Dermis blood vessel endothelial cell (primary cell): ENCODE measurements at places on chromosomes 13 and 19. TPM values are rescaled to one million over a fixed set of nuclear protein-coding genes. Genes with fewer than 3 reads are reported as not detected.

The RGL3 gene
- total RNA-seq: 2.1 and 4.3 TPM in 2 replicates

The SYCN gene
- total RNA-seq: not detected in 2 replicates

The AP1M1 gene
- total RNA-seq: 65.9 and 108 TPM in 2 replicates

The ZNF226 gene
- total RNA-seq: 11.4 and 19.2 TPM in 2 replicates

The C19orf67 gene
- not detected in 2 replicates for total RNA-seq

The LGI4 gene
- total RNA-seq: 0.34 TPM in 1 of 2 replicates, not detected in the other

The MAP4K1 gene
- total RNA-seq: 0.09 TPM in 1 of 2 replicates, not detected in the other

The CEACAM16 gene
- total RNA-seq: 0.17 TPM in 1 of 2 replicates, not detected in the other

The NLRP9 gene
- total RNA-seq: not detected in 2 replicates

The ZNF440 gene
- total RNA-seq: 9.0 and 12.4 TPM in 2 replicates

The WDR62 gene
- 2.2 and 8.0 TPM in 2 replicates for total RNA-seq

The BAX gene
- total RNA-seq: 96.8 and 134 TPM in 2 replicates

The TEX30 gene
- 23.9 and 35.7 TPM in 2 replicates for total RNA-seq

The SCGB2B2 gene
- total RNA-seq: not detected in 2 replicates

The ELAVL3 gene
- total RNA-seq: not detected in 2 replicates

The PROZ gene
- total RNA-seq: 0.17 TPM in 1 of 2 replicates, not detected in the other

The ZNF43 gene
- total RNA-seq: 10.7 and 12.1 TPM in 2 replicates

The ADM5 gene
- total RNA-seq: 0.70 and 1.5 TPM in 2 replicates

The TMEM238 gene
- total RNA-seq: 0.34 and 1.0 TPM in 2 replicates

The DZIP1 gene
- 4.0 and 5.3 TPM in 2 replicates for total RNA-seq

The FGF21 gene
- not detected in 2 replicates for total RNA-seq

The KIR2DL4 gene
- not detected in 2 replicates for total RNA-seq

The IL12RB1 gene
- 0.34 and 0.74 TPM in 2 replicates for total RNA-seq

The LGALS14 gene
- total RNA-seq: not detected in 2 replicates

The ZNF677 gene
- total RNA-seq: 15.8 and 19.9 TPM in 2 replicates

The ZBTB32 gene
- total RNA-seq: not detected in 2 replicates

The ZNF709 gene
- total RNA-seq: 3.5 and 5.8 TPM in 2 replicates

The TSSK6 gene
- total RNA-seq: 0.68 and 1.4 TPM in 2 replicates

The ALG11 gene
- total RNA-seq: 20.3 and 31.5 TPM in 2 replicates

The ZNF560 gene
- total RNA-seq: 0.14 and 0.68 TPM in 2 replicates

The CCNE1 gene
- 5.3 and 8.1 TPM in 2 replicates for total RNA-seq

The TEKTIP1 gene
- total RNA-seq: not detected in 2 replicates

The CHST8 gene
- 0.09 TPM in 1 of 2 replicates, not detected in the other for total RNA-seq

The MUC16 gene
- total RNA-seq: under 0.01 TPM in 1 of 2 replicates, not detected in the other

The LGALS7B gene
- 1.4 TPM in 1 of 2 replicates, not detected in the other for total RNA-seq

The MCF2L gene
- 7.8 and 51.4 TPM in 2 replicates for total RNA-seq

The LPAR6 gene
- 42.5 and 66.2 TPM in 2 replicates for total RNA-seq

The C1QTNF9B gene
- not detected in 2 replicates for total RNA-seq

The MYH14 gene
- total RNA-seq: 0.17 and 0.28 TPM in 2 replicates

The ANKLE1 gene
- 0.68 and 1.5 TPM in 2 replicates for total RNA-seq

The SMAD9 gene
- 11.1 and 24.9 TPM in 2 replicates for total RNA-seq

The ATP1A3 gene
- total RNA-seq: under 0.01 and 0.05 TPM in 2 replicates

The TCF3 gene
- 94.1 and 144 TPM in 2 replicates for total RNA-seq

The CEACAM21 gene
- 3.2 and 9.4 TPM in 2 replicates for total RNA-seq

The C13orf42 gene
- not detected in 2 replicates for total RNA-seq

The MYO16 gene
- total RNA-seq: not detected in 2 replicates
